T-helper 2 cell treated with Interferon-gamma antibody and Interleukin-4, amounts not matched to agents 5 μg/mL and 100 μg/mL, for 36 hours (primary cell): ENCODE measurements at places on chromosomes 16 and 17.
A peak's percentile ranks its signal among the peaks of the same experiment; 100 is the strongest.

GRCh38 chr17:65371702-65372101 lies 189.7 kb downstream of the AXIN2 start:
- H3K4me1 ChIP-seq = no peaks in the 10 kb centered on the region
- H3K27me3 ChIP-seq = peaks cover 10% of the 10 kb centered on the region
- no peak overlapping the region for H3K4me3 ChIP-seq
- no peak overlapping the region for H3K27ac ChIP-seq

- H3K27ac ChIP-seq = no peak overlapping the region
- DNase-seq = no peak
- H3K4me1 ChIP-seq = no peaks in the 10 kb centered on the region
- H3K27me3 ChIP-seq = peaks cover 2% of the 10 kb centered on the region
- no peak overlapping the region for H3K4me3 ChIP-seq
- H3K36me3 ChIP-seq = no peaks in the 10 kb centered on the region
Measured at GRCh38 chr17:6046431-6046830, 23.7 kb upstream of the WSCD1 start.

DNA sequence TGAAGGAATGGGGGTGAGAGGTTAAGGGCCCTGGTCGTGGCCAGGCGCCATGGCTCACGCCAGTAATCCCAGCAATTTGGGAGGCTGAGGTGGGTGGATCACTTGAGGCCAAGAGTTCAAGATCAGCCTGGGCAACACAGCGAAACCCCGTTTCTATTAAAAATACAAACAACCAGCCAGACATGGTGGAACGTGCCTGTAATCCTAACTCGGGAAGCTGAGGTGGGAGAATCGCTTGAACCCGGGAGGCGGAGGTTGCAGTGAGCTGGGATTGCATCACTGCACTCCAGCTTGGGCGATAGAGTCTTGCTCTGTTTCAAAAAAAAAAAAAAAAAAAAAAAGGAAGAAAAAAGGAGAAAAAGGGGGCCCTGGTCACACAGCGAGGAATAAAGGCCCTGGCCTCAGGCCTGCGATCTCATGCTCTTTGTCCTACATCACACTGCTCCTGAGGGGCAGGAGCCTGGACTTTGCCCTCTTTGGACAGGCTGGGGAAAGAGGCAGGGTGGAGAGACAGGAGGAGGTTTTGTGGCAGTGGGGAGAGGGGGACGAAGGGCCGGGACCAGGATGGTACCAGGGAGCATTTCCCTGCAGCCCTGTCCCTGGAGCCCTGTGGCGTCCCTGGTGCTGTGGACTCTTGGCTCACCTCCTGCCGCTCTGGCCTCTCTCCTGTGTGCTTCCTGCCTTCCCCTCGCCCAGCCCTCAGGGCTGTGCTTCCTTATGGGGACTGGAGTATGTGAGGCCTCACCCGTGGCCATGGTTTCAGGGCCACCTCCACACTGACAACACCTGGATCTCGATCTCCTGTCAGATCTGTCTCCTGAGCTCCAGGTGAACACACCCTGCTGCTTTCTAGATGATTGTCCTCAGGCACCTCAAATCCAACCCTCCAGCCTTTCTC lies 19.7 kb upstream of the SLC25A19 start:
- no peak for DNase-seq
- no peaks in the 10 kb centered on the region for H3K36me3 ChIP-seq
- H3K4me3 ChIP-seq = no peak overlapping the region
- no peak overlapping the region for H3K27ac ChIP-seq
- peaks cover 7% of the 10 kb centered on the region for H3K4me1 ChIP-seq

DNA sequence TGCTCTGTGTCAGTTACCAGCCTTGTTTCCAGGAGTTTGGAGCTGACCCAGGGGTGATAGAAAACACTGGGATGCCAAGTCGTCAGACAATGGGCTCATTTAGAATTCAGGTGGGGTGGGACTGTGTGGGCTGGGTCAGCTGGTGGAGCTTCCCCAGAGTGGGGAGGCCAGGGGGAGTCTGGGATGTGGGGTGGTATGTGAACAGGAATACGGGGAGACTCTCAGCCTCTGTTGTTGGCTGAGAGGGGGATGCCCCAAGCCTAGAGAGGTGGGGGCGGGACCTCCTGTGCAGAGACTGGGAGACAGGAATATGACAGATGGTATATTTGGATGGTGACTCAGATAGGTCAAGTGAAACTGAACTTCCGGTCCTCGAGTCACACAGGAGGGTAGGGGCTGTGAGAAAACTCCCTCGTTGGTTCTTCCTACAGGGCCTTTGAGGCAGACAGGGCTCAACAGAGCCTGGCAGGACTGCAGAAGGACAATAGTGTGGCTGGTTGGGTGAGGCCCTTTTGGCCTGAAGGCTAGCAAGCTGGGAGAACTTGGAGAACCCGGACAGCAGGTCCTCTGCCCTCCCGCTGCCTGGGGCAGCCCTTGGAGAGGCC lies 23.7 kb downstream of the CDH1 start:
- peaks cover 3% of the 10 kb centered on the region for H3K27me3 ChIP-seq
- H3K36me3 ChIP-seq = peaks cover 1% of the 10 kb centered on the region
- H3K27ac ChIP-seq = peak overlapping the region; percentile 8
- peaks cover 53% of the 10 kb centered on the region for H3K4me1 ChIP-seq

DNA sequence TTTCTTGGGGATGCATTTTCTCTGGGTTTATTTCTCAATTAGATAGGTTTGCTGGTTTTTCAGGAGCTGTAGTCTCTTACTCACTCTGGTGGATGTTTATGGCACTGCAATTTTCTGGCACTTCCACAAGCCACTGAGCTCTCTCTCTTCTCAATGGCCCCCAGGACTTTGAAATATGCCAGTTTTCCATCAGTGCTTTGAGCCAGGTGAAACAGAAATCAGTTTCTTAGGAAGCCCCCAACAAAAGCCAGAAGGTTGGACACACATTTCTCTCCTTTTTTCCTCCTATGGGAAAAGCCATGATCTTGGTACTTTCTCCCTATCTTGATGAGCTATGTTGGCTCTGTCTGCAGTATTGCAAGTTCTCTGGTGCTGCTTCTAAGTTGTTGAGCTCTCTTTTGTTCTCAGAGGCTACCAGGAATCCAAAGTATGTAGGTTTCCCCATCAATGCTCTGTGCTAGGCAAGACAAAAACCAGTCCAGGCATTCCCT lies 90.7 kb upstream of the SMIM36 start:
- peaks cover 9% of the 10 kb centered on the region for H3K27me3 ChIP-seq
- DNase-seq = no peak
- H3K27ac ChIP-seq = no peak overlapping the region

DNA sequence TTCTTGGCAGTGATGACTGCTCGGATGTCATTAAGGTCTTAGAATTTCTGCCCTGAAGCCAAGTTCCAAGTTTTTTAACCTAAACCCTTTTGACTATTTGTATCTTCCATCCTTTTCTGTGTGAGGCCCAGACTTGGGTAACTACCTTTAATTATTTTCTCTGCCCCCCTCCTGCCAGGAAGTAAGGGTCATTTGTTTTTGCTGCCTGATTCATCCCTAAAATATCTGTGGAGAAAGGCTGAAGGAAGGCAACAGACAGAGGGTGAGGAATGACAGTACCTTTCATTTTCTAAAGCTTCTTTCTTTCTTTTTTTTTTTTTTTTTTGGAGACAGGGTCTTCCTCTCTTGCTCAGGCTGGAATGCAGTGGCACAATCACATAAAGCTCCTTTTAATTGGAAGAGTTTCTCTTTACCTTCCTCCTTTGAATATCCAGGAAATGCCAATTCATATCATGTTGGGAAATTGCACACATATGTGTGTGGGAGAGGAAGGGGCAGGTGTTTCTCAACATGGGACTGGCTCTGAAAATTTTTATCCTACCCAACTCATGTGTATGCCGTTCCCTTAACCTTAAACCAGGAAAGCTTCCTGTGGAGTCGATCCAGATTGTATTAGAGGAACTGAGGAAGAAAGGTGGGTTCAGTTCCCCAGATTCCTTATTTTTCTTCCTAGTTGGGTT lies 957 bp downstream of the VPS25 start:
- H3K4me1 ChIP-seq = peaks cover 18% of the 10 kb centered on the region
- no peak for DNase-seq
- peak overlapping the region; percentile 98 for H3K27ac ChIP-seq
- H3K27me3 ChIP-seq = peaks cover under 1% of the 10 kb centered on the region

GRCh38 chr17:40309949-40310510 lies 1.1 kb downstream of the RARA start:
- peak overlapping the region; percentile 60 for H3K27ac ChIP-seq
- peaks cover 25% of the 10 kb centered on the region for H3K4me1 ChIP-seq
- H3K36me3 ChIP-seq = peaks cover 6% of the 10 kb centered on the region
- no peak overlapping the region for H3K4me3 ChIP-seq
